ENCODE measurements at places on chromosomes 5 and 9.

- DNase-seq: no peak
Observed at GRCh38 chr5:20832204-20833080, 844.4 kb upstream of the CDH18 start.

DNA sequence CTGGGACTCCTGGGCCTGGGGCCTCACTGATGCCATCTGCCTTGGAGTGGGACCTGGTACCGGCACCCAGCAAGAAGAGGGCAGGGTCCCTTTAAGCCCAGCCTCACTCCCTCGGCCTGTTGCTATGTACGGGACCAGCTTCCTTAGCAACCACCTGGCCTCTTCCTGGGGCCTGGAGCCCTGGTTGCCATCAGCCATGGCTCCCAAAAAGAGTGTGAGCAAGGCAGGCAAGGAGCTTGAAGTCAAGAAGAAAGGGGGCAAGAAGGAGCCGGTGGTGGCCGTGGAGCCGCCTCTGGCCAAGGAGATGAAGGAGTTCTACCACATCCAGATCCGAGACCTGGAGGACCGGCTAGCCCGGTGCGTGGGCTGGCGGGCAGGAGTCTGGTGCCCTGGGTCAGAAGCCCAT, at the start of gene CFAP157:
Gene CFAP157, plus strand, starts transcription at position 153 of the 406 bp plus-strand sequence. Its CDS starts 44 bp downstream, at position 197.
- DNase-seq: peak; percentile 66

- no peak for DNase-seq
Observed at GRCh38 chr5:95631991-95632675, 12.2 kb downstream of the GPR150 start.

GRCh38 chr9:121732886-121733285, 81.5 kb downstream of the DAB2IP start:
- peak; percentile 5 for DNase-seq

DNA sequence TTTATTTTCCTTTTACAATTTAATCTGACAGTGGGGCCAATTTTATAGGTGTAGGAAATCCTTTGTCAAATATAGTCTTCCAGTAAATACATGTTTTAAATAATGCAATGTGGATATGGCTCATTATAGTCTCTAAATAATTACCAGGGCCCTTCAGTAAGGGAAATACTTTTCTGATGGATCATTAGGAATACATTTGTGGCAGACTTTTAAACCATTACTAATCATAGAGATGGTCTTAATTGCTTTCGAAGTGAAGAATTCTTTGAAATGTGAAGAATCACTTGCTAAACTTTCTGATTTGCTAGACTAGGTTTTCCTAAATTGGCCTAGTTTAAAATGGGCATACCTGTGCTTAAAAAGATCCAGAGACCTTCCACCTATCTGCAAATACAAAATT, 105.6 kb upstream of the ELL2 start:
- DNase-seq: no peak

DNA sequence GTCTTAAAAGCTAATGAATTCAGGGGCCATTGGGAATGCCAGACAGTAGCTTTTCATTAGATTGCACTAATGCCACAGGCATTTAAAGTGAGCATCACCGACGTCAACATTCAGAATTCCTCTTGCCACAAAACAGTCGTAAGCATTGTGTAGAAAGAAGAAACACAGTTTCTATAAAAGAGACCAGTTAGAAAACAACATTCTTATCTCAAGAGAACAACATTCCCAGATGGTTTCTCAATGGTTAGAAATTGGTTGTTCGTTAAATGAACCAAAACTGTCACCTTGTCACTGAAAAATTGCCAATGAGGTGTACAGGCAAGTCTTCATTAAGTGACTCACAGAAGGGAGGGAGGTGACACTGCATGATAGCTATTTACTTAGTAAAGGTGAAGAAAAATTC, 401.6 kb upstream of the PRR16 start:
- DNase-seq: no peak

All from NCI-H510A treated with DMSO at 0.1 percent for 48 hours (cell line).